ENCODE measurements at places on chromosomes 12 and 14. TPM values are rescaled to one million over a fixed set of nuclear protein-coding genes. Genes with fewer than 3 reads are reported as not detected.

The KRAS gene
- 81.4 TPM for total RNA-seq

DNA sequence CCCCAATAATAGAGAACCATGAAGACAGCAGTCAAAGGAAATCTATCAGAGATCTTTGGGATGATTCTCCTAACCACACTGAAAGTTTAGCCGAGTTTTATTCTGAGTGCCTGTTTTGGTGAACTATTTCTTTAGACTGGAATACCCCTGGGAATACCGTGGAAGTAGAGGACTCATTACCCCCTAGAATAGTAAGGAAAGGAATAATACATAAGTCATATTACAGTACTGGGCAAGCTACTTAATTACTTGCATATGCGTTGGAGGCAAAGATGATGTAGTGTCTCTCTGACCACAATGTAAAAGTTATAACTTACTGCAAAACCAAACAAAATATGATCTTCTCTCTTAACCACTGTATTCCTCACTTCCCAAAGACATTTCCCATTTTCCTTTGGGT lies 25.5 kb downstream of the ZC2HC1C start:
- DNase-seq: no peak

DNA sequence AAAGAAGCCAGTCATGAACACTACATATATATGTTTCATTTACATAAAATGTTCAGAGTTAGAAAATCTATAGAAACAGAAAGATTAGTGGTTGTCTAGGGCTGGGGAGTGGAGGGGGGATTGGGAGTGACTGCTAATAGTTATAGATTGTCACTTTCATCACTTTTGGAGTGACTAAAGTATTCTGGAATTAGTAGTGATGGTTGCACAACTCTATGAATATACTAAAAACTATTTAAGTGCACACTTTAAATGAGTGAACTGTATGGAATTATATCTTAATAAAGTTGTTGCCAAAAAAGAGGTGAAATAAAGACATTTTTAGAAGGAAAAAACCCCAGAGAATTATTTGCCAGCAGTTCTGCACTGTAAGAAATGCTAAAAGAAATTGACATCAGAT lies 9.5 kb downstream of the CATSPERB start:
- no peak for DNase-seq

The TROAP gene
- 60.5 TPM for total RNA-seq

DNA sequence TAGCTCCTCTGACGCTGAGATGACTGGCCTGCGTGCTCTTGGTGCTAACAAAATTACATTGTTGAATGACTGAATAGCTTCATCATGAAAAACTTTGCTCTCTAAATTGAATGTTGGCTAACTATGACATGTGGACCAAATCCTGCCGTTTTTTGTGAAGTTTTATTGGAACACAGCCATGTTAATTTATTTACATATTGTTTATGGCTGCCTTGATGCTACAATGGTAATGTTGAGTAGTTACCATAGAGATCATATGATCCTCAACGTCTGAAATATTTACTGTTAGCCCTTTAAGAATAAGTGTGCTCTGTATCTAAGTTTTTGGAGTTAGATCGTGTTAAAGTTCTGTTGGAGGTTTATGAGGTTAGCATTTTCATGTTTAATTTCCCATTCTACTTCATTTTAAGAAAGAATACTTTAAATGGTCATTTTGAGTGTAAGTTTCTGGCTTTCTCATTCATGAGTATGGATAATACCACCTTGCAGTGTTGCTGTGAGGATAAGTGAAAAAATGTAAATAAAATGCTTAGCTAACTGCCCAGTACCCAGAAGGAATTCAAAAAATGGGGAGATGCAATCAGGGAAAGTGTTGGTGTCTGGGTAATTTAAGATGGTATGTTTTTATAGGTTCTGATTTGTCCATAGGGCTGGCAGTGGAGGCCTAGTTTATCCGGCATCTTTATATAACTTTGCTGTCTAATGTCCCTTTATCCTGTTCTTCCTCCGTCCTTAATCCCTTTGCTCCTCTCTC lies 35.3 kb downstream of the NUBPL start:
- DNase-seq: no peak

DNA sequence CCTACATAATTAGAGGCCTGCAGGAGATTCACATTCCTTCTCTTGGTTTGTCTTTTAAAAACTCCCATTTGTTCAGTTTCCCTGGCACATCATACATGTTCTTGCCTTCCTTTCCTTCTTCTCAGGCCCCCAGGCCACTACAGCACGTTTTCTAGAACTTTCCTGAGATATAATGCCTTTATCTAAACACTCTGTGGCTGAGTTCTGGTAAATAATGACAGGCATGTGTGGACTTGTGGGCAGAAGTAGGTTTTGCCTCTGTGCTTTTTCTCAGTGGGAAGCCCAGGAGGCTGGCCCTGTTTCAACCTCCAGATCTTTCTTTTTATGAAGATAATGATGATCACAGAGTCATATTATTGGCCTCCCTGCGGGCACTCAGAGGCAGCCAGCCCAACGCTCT lies 117.2 kb downstream of the TMX1 start:
- no peak for DNase-seq

DNA sequence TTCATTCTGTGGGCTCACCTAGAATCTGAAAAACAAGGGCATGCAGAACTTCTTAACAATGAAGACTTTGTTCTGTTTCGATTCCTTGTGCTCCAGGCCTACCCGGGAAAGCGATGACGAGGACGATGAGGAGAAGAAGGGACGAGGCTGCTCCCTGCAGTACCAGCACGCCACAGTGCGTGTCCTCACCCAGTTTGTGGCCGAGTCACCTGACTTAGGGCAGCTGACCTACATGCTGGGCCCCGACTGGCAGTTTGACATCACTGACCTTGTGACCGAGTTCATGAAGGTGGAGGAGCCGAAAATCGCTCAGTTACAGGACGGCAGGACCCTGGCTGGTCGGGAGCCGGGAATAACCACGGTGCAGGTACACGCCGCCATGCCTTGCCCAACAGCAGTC lies 585.4 kb downstream of the AACS start:
- DNase-seq: no peak

DNA sequence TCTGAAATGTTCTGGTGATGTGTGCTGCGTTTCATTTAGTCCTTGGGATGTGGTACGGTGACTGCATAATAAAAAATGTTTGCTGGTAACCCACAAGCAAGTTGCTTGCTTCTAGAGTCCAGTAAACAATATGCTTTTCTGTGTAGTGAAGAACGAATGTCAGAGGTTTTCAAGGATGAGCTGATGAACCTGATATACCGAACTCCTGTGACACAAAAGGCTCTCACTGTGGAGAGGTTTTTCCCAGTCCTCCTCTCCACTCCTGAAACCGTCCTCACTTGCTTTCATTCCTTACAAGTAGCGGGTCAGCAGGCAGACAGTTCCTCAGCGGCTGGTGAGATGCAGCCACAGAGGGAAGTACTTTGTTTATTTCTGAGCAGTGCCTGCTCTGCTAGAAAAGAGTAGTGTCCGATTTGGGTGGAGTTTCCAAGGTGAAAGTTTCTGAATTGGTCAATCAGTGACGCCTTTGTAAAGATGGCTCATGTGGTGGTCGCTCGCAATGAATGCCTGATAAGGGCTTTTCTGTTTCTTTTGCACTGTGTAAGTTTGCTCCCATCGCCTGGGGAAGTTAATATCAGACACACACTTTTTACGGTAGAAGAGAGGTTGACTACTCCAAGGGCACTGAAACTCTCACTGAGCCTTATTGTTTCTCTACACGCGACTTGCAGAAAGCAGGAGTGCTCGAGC lies 3.0 kb downstream of the ETV6 start:
- DNase-seq: no peak

The PMCH gene
- not detected for total RNA-seq

DNA sequence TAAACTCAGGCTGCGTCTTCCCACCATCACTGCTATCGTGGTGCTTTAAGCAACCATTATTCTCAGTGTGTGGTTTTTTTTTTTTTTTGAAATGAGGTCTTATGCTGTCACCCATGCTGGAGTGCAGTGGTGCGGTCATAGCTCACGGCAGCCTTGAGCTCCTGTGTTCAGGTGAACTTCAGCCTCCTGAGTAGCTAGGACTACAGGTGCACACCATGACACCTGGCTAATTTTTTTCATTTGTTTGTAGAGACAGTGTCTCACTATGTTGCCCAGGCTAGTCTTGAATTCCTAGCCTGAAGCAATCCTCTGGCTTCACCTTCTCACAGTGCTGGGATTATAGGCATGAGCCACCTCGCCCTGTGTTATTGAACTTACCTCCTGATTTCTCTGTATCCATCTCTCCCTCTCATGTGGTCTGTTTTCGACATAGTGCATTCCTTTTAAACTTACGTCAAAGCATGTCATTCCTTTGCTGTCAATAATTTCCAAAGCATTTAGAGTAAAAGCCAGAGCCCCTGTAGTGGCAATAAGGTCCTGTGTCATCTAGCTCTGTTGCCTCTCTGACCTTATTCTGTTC lies 255.5 kb downstream of the SNAPC1 start:
- no peak for DNase-seq

GRCh38 chr12:121489874-121490273 lies 90.0 kb downstream of the RNF34 start:
- DNase-seq: peak; percentile 46

DNA sequence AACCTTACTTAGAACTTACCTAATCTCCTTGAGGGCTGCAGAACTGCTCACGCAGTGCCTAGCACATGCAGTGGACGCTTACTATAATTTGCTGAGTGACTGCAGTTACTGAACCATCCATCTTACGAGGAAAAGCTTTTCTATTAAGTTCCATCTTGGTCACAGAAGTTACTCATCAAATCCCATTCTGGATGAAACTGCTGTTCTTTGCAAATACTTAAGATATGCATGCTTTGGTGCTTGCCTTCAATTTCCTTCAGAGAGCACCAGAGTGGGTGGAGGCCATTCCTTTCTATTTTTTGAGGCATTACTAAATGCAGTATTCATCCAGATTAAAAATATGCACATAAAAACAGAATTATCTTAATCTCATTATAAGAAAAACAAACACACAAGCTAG lies 17.7 kb upstream of the PELI2 start:
- DNase-seq: no peak
